ENCODE measurements at places on chromosomes 3 and 15. TPM values are rescaled to one million over a fixed set of nuclear protein-coding genes. Genes with fewer than 3 reads are reported as not detected.

Gene MUSTN1
- 0.50 TPM for total RNA-seq

Gene GPR171
- total RNA-seq: not detected

Gene NLGN1
- total RNA-seq: 20.1 TPM

Gene DZIP1L
- 40.7 TPM for total RNA-seq

Gene FBXO40
- under 0.01 TPM for total RNA-seq

Gene TERC
- total RNA-seq: 759 TPM

Gene KLF15
- total RNA-seq: 1.5 TPM

Gene SNRPN
- total RNA-seq: 35.1 TPM

Gene RBP2
- not detected for total RNA-seq

Gene NGLY1
- 34.1 TPM for total RNA-seq
